Right cardiac atrium (tissue), 5 donors: ENCODE measurements at places on chromosomes 2 and 18. TPM values are rescaled to one million over a fixed set of nuclear protein-coding genes. Genes with fewer than 3 reads are reported as not detected.

- DNase-seq = no peak
Measured at GRCh38 chr2:74096052-74096451, 51.7 kb downstream of the BOLA3 start.

GRCh38 chr18:51865538-51865937 lies 474.5 kb upstream of the DCC start:
- DNase-seq = no peak

GRCh38 chr18:63207143-63207790 lies 112.3 kb downstream of the BCL2 start:
- DNase-seq = no peak

DNA sequence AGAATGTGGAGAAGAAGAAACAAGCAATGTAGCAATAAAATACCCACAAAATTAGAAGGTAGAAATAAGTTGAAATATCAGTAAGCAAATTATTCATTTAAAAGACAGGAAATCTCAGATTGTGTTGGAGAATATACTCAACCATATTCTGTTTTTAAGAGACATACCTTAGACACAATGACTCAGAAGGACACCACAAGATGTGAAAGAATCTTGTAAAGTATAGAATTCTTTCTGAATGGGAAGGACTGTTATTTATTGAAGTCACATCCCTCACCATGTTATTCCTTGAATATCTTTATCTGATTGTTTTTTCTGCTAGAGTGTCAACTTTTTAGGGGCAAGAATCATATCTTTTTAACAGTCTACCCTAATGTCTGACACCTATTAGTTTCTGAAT lies 50.4 kb downstream of the CTAGE1 start:
- DNase-seq = no peak

DNA sequence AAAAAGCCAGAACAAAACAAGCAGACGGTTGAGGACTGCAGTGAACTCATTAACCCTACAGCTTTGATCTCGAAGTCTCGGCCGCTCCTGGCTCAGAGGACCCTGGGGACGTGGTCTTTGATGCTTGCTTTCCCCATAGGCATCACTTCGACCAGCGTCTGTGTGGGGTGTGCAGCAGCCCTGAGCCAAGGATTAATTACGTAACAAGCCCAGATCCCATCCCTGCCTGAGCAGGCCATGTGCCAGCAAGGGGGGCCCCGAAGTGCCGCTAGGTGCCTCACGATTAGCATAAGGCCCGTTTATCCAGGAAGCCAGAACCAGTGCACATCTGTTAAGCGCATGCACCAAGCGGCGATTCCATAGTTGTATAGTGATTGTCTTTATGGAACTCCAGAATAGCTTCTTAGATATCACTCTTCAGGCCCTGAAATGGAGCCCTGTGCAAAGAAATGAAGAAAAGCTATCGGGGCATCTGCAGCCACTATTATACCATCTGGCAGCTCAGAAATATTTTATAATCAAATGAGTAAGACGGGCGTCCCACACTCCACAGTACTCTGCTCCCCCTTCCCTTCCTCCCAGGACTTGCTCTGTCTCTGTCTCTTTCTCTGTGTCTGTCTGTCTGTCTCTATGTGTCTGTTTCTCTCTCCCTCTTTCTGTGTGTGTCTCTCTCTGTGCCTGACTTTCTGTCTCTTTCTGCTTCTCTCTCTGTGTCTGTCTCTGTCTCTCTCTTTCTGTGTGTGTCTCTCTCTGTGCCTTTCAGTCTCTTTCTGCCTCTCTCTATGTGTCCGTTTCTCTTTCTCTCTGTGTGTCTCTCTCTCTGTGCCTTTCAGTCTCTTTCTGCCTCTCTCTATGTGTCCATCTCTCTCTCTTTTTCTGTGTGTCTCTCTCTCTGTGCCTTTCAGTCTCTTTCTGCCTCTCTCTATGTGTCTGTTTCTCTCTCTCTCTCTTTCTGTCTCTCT lies 41.7 kb downstream of the HPCAL1 start:
- no peak for DNase-seq

DNA sequence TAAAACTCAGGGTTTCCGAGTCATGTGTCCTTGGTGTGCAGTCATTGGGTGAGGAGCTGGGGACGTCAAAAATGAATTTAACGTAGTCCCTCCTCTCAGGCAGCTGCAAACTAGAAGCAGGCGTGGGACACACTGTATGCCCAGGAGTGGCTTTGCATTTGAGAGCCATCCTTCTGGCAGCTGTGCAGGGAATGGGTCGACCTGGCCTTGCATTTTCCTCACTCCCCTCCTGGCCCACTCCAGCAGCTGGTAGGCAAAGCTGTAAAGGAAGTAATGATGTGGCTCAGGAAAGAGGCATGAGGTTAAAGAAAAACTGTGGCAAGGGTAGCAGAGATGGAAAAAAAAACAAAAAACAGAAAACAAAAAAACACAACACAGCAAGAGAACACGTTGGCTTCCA lies 46.5 kb downstream of the RNF144A start:
- DNase-seq = no peak

GRCh38 chr2:79162132-79162531 lies 2.6 kb upstream of the REG3A start:
- DNase-seq = no peak

DNA sequence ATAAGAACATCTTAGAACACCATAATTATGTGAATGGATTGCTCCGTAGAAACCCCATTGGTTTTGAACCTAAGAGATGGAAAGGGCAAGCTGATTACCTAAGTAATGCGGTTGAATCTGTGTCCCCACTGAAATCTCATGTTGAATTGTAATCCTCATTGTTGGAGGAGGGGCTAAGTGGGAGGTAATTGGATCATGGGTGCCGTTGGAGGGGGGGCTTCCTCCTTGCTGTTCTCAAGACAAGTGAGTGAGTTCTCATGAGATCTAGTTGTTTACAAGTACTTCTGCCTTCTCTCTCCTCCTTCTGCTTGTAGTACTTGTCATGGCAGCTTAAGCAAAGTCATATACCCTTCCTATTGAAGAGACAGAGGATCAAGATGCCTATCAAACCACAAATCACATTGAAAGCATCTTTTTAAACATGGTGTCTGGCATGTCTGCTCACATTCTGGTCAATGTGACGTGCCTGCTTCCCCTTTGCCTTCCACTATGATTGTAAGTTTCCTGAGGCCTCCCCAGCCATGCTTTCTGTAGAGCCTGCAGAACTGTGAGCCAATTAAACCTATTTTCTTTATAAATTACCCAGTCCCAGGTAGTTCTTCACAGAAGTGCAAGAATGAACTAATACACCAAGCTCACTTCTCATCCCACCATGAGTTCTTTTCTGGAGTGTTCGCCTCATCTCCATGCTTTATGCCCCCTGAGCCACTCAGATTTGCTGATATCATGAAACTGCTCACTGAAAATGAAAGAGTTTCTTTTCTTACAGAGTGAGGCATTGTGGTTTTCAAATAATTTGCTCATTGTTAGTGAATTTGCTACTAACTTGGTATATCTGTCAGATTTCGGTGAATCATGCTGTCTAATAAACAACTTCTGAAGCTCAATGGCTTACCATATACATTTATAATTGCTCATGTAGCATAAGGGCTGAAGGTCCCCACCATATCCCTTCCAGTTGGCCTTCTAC lies 23.6 kb downstream of the KCNE4 start:
- DNase-seq = no peak

GRCh38 chr2:218026676-218027425 lies 24.1 kb upstream of the TNS1 start:
- DNase-seq = peak; percentile 77

DNA sequence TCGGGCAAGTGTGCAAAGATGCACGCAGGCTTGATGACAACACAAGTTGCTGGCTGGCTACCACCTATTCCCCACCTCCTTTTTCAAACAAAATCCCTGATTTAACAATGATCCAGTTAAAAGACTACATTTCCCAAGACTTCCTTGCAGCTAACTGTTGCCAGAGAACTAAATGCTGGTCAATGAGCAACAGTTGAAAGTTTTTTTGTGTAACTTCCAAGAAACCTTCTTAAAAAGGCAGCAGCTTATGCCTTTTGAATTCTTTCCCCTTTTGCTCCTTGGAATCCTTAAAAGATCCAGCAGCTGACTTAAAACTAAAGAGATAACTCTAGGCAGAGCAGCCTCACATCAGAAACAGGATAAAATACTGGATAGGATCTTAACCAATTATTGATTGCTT lies 38.5 kb downstream of the NPHP1 start:
- no peak for DNase-seq

DNA sequence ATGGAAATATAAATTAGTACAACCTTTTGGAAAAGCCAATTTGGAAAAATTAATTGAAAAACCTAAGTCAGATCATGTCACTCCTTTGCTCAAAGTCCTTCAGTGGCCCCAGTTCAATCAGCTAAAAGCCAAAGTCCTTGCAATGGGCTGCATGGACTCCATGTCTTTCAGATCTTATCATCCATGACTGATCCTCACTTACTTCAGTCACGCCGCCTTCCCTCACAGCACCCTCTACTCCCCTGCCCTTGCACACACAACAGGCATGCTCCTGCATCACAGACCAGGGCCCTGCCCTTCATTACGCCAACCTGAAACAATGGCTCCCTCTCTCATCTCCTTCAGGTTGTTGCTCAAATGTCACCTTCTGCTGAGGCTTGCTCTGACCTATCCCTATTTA lies 15.6 kb downstream of the KANSL3 start:
- DNase-seq = no peak

DNA sequence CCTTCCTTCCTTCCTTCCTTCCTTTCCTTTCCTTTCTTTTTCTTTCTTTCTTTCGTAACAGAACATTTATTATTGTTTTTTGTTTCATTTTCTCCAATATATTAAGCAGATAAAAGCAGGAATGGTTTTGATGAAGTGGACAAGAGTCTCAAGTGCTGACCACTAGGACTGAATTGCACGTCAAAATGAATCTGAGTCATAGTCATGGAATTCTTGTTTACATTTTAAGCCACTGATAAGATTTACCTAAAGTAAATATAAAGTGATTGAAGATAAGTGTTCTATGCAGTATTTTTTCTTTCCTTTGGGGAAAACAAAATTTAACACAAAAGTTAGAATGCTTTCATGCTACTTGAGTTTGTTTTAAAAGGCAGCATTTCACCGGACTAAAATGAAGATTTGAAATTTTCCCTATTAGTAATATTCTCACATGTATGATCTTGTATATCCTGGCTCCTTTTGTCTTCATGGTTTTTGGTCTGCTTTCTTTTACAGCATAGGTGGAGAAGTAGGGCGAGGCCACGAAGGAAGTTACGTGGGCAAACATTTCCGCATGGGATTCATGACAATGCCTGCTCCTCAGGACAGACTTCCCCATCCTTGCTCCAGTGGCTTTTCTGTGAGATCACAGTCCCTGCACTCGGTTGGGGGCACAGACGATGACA lies 113.5 kb downstream of the NYAP2 start:
- no peak for DNase-seq

GRCh38 chr2:200479692-200480265 lies 30.1 kb downstream of the KCTD18 start:
- no peak for DNase-seq

DNA sequence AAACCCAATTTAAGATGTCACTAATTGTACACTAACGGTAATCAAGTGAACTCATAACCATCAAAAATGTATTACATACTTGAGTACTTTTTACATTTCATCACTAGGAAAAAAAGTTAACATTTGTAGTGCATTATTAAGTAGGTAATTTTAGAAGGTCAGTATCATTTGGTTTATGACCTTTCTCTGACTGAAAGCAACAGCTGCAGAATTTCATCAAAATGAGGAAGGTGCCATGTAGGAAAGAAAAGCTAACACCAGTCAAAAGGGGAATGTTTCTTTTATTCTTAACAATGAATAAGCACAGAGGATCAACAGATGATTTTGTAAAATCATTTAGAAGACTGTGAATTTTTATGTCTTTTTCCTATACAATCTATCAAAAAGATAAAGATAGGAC lies 79.0 kb downstream of the PIGN start:
- DNase-seq = no peak

DNA sequence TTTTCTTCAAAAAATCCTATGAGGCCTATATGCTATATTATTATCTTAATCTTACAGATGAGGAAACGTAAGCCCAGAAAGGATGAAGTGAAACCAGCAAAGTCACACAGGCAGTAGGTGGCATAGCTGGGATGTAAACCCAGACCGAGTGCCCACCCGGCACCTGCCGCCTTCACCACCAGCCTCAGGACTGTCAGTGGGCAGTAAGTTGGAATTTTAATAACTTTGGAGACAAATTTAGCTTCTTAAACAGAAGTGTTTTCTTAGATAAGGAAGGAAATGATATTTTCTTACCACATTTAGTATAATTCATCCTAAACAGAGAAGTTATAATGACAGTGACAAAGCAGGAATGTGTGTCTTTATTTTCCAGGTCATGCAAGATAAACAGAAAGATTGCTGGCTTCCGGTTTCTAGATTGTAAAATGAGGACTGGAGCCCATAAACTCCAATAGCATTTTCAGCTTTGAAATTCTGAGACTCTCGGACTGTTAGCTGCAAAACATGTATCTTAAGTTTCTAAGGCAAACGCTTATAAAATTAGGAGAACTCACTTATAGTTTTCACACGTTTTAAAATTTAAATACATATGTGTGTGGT lies 59.3 kb downstream of the CD8B2 start:
- no peak for DNase-seq

- DNase-seq = no peak
Measured at GRCh38 chr2:165745916-165746315, 48.1 kb downstream of the GALNT3 start.

DNA sequence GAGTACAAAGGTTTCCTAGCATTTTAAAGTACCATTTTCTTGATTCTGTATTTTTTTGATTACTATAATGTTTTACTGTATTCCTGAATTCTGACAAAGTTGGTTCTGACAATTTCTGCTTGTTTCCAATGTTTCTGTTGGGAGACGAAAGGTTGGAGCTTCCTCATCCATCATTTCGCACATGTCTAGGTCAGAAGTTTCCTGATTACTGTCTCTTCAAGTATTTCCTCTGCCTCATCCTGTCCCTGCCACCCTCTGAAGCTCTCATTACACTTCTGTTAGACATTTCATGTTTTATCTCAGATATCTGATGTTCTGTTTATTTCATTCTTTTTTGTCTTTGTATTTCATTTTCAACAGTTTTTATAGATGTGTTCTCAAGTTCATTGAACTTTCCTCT lies 895.8 kb downstream of the TSN start:
- DNase-seq = no peak

GRCh38 chr2:37357069-37357468 lies 12.6 kb downstream of the QPCT start:
- no peak for DNase-seq

DNA sequence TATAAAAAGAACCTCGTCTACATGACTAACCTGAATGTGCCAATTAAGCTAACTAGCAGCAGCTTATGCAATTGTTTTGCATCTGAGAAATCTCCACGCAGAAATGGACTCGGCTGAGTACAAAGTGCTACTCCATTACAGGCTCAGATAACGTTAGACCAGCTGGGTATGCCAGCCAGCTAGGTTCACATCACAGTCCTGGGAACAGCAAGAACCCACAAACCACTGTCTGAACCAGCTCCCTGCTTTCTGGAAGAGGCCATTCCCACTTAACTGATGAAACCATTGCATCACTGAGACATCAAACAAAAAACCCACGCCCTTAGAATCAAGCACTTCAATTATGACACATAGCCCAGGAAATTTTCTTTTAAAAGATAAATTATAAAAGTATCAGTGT lies 202.7 kb downstream of the CYRIA start:
- no peak for DNase-seq

- no peak for DNase-seq
Measured at GRCh38 chr2:196453613-196454047, 185.9 kb upstream of the CCDC150 start.

Gene SLC66A3
- 12.2 TPM for polyA plus RNA-seq

Gene COL3A1
- polyA plus RNA-seq = 48.2 TPM

Gene LRATD1
- polyA plus RNA-seq = 1.9 TPM

Gene PLEKHH2
- polyA plus RNA-seq = 3.2 TPM

Gene SLC9A4
- polyA plus RNA-seq = not detected

Gene PFN4
- polyA plus RNA-seq = 2.8 TPM

Gene SLC5A7
- 0.09 TPM for polyA plus RNA-seq

Gene IL1R2
- 1.9 TPM for polyA plus RNA-seq

Gene IL1F10
- polyA plus RNA-seq = not detected

Gene PROM2
- polyA plus RNA-seq = 0.79 TPM
